ENCODE measurements at places on chromosomes 16 and 17.

GRCh38 chr17:7794075-7794663 lies 39.8 kb upstream of the KDM6B start:
- no peak for DNase-seq

DNA sequence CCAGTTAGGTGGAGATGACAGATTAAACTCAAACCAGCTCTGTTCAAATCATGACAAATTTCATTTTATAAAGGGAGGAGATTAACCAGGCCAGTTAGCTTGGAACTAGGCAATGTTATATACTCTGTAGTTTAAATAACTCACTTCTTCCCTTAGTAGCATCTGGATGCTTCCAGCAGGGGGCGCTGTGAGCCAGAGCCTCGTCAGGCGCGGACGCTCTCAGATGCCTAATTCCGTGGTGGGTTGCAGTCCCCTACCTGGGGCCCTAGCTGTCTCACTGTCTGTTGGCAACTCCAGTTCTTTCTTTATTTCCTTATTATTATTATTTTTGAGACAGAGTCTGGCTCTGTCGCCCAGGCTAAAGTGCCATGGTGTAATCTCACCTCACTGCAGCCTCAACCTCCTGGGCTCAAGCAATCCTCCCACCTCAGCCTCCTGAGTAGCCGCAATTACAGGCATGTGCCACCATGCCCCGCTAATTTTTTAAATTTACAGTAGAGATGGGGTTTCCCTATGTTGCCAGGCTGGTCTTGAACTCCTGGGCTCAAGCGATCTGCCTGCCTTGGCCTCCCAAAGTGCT lies 17.3 kb upstream of the WFDC1 start:
- DNase-seq, result peak; percentile 64

DNA sequence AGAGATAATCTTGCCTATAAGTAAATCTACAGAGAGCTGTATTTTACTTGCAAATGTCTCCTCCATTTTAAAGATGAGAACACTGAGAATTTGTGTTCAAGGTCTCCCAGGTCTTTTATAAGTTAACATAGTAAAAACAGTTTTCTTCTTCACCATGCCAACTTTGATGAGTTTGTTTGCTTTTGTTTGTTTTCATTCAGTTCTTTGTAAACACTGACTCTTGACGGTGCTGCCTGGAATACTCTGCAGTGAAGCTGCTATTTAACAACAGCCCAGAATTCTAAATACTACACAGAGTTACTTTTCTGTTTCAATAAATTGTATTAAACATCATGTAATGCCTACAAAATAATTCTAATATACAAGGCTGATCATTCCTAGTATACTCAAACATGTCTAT lies 41.4 kb upstream of the PITPNM3 start:
- DNase-seq, result no peak

DNA sequence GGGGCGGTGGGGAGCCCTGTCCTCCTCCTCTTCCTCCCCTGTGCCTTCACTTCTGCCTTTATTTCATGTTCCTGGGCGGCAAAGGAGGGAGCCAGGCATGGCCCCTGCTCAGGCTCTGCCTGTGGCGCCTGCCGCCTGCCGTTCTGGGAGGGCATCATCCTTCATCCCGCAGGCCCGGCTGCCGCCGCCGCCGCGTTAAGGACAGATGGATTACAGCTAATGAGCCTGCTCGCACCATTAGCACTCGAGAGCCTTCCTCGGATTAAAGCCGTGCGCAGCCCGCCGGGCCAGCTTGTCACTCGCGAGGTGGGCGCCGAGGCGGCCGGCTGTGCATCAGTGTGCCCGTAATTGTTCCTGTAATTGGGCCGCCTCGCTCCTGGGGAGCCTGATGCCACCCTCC lies 127.7 kb upstream of the GSE1 start:
- DNase-seq, result no peak

GRCh38 chr16:1850981-1851380 lies 21.0 kb downstream of the MEIOB start:
- no peak for DNase-seq

DNA sequence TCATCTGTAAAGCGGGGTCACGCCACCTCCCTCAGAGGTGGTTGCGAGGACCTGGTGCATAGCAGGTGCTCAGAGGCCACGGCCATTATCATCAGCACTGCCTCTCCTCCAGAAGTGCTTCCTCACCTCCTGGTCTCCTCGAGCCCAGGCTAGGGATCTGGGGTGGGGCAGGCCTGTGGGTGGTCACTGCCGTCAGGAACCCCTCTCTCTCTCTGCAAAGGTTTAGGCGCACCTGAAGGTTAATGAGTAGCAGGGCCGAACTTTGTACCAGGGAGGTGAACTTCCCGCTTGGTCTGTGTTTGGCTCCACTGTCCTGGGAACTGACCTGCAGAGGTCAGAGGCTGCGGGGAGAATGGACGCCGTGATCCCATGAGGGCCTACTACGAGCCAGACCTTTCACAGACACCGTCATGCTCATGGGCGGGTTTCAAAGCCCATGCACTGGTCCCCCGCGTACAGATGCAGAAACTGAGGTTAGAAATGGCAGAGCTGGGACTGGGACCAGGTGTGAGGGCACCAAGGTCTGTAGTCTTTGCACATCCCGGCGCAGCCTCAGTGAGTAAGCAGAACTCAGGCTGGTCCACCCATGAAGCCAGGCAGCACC lies 13.8 kb downstream of the JUP start:
- DNase-seq, result no peak
